ENCODE measurements at places on chromosomes 4 and X.

DNA sequence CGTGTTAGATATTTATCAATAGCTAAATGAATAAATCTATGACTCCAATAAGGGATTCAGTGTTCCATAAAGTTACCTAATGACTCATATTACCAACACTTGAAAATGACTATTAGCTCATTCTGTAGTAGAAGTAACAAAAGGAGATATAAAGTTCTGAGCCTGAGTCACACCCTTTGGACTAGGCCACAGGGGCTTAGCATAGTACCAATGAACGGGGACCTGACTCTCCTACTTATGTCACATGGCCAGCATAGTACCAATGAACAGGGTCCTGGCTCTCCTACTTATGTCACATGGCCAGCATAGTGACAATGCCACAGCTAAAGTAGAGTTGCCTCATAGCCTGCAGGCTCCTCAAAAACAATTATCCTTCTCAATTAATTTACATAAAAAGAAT lies 43.7 kb downstream of the MAGEB16 start:
- no peak for DNase-seq

- peak; percentile 23 for DNase-seq
These were observed 115.8 kb upstream of the FAT4 start for GRCh38 chr4:125198916-125199315.

GRCh38 chr4:48030470-48030869 lies 13.9 kb downstream of the NIPAL1 start:
- DNase-seq: no peak

- peak; percentile 47 for DNase-seq
These were observed 223.3 kb downstream of the COL25A1 start for GRCh38 chr4:109079201-109079600.

GRCh38 chrX:16589211-16589610 lies 60.7 kb upstream of the S100G start:
- DNase-seq: peak; percentile 70

DNA sequence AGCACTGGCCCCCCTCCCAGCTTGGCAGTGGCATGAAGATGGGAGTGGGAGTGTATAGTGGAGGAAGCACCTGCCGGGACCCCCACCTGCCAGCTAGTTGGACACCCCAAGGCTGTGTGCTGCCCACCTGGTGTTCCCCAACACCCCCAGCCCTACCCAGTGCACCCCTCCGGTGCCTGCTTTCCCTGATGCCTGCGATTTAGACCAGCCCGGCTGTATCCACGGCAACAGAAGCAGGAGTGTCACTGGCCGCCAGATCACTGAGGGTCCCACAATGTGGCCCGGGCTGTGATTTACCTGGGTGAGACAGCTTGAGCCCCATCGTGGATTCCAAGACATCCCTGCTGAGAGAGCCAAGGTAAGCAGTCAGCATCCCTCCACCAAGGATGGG lies 533 bp downstream of the GPR173 start:
- DNase-seq: no peak

GRCh38 chrX:8036914-8037313 lies 109.7 kb upstream of the PNPLA4 start:
- no peak for DNase-seq

- no peak for DNase-seq
These were observed 524.1 kb downstream of the TRIML1 start for GRCh38 chr4:188663369-188663768.

DNA sequence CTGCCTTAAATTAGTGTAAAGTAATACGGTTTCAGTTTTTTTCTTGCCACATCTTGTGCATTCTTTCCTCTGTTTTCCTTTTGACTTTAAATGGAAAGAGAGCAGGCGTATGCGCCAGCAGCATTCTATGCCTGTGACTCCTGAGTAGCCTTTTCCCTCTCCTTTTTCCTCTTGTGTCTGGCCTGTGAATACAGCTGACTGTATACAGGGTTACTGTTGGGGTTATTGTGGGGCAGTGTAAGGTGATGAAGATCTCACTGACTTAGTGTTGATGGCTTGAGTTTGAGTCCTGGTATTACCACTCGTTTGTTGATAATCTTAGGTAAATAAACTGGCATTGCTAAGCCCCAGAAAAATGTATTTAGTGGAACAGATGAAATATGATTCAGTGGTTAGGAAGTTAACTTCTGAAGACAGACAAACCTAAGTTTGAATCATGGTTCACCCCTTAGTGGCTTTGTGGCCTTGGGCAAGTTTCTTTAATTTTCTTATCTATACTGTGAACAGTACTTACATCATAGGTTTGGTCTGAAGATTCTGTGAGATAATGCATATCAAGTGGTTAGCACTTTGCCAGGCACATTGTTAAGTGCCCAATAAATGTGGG lies 105.1 kb downstream of the FNIP2 start:
- DNase-seq: peak; percentile 99

GRCh38 chr4:182873289-182873688 lies 43.9 kb downstream of the DCTD start:
- no peak for DNase-seq

- DNase-seq: peak; percentile 48
These were observed 12.8 kb upstream of the NSUN7 start for GRCh38 chr4:40736910-40737309.

DNA sequence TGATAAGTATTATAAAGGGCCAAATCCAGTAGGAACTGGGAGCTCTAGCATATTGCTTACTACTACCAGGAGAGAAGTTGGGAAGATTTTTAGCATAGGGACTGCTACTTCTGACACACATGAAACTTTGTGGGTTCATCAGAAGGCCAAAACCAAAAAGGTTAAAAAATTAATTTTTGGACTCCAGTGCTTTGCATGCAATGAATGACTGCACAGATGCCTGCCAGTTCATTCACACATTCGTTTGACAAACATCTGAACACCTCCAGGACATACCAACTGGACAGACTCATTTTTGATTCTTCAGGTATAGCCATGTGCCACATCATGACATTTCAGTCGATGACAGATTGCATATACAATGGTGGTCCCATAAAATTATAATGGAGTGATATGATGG lies 79.8 kb downstream of the MID1IP1 start:
- no peak for DNase-seq

- DNase-seq: peak; percentile 52
These were observed 126.5 kb downstream of the PTPN13 start for GRCh38 chr4:86720508-86721068.

- no peak for DNase-seq
These were observed 400.1 kb upstream of the NWD2 start for GRCh38 chr4:36844448-36844847.

DNA sequence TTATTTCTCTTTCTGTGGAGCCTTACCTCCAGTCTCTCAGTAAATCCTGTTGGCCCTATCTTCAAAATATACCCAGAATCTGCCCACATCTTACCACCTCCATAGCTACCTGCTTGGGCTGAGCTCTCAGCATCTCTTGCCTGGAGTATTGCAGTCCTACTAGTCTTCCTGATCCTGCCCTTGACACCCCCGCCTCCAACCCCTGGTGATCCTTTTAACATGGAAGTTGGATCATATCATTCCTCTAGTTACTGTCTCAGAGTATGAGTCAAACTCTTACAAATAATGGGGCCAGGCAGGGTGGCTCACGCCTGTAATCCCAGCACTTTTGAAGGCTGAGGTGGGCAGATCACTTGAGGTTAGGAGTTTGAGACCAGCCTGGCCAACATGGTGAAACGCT lies 43.1 kb upstream of the SETD7 start:
- DNase-seq: no peak

GRCh38 chrX:41475191-41475590 lies 28.0 kb downstream of the NYX start:
- no peak for DNase-seq

DNA sequence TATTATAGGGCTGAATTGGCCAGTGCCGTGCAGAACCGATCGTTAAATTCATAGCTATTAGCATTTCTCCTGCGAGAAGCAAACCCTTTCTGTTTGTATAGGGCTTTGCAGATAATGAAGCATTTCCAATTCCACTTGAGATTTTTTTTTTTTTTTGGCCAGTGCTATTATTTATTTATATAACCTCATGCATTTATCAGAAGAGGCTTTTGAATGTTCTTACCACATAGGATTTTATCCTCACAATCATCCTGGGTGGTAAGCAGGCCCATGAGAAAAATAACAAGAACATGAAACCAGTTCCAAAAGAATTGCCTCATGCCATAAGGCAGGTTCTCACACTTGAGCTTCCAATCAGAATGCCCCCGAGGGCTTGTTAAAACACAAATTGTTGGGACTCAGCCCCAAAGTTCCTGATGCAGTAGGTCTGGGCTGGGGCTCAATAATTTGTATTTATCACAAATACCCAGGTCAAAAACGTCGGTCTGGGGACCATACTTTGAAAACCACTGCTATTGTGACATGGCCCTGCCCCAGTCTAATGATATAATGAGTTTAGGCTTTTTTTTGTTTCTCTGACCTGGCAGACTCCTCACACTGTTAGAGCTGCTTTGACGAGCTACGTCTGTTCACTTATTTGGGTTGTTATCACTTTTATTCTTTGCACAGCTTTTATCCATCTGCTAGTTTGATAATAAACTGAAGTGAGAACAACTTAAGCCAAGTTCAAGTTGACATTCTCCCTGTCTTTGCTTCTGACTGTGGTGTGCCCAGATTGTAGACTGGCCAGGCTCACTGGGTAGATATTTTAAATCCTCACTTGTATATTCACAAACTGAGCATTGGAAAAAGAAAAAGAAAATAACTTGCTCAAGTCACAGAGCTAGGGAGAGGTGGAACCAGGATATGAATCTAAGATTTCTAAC lies 20.1 kb downstream of the SUPT20HL1 start:
- DNase-seq: no peak

DNA sequence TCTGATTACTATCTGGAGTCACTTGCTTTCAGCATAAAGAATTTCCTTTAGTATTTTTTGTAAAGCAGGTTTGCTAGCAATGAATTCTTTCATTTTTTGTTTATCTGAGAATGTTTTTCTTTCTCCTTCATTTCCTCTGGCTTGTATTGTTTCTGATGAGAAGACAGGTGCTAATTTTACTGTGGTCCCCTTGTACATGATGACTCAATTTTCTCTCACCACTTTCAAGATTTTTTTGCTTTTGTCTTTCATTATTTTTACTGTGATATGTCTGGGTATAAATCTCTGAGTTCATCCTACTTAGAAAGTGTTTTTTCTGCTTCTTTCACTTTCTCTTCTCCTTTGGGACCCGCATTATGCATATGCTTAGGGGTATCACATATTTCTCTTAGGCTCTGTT lies 62.6 kb downstream of the PKD2 start:
- DNase-seq: no peak

DNA sequence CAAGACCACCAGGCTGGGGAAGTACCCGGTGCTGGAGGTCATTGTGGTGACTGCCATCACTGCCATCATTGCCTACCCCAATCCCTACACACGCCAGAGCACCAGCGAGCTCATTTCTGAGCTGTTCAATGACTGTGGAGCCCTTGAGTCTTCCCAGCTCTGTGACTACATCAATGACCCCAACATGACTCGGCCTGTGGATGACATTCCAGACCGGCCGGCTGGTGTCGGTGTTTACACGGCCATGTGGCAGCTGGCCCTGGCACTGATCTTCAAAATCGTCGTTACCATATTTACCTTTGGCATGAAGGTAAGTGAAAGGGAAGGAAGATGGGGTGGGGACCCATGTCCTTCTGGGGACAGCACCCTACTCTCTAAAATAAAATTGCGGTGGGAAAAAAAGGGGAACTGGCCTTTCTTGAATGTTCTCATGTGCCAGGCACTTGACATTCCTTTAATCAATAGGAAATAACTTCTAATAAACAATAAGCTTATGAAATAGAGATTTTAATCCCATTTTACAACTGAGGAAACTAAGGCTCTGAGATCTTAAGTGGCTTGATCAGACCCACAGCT lies 51.6 kb downstream of the CLCN4 start:
- no peak for DNase-seq

GRCh38 chr4:138078253-138078652 lies 163.9 kb downstream of the SLC7A11 start:
- DNase-seq: peak; percentile 6

DNA sequence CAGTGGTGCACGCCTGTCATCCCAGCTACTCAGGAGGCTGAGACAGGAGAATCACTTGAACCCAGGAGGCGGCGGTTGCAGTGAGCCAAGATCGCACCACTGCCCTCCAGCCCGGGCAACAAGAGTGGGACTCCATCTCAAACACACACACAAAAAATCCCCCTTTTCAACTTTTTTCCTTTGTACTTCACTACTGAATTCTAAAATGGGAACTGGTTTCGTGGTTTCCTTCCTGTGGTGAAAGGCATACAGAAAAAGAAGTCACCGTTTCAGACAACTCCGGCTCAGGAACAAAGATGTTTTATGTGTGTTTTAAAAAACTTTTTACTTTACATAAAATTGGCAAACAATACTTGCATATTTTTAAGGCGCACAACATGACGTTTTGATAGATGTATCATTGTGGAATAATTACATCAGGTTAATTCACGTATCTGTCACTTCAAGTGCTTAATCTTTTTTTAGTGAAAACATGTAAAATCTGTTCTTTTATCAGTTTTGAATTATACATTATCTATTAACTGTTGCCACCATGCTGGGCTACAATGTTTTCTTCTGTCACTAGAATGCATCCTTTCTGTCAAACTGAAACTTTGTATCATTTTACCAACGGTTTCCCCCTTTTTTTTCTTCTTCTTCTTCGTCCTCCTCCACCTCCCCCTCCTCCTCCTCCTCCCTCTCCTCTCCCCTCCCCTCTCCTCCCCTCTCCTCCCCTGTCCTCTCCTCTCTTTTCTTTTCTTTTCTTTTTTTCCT lies 186.0 kb downstream of the CRLF2 start:
- DNase-seq: no peak

DNA sequence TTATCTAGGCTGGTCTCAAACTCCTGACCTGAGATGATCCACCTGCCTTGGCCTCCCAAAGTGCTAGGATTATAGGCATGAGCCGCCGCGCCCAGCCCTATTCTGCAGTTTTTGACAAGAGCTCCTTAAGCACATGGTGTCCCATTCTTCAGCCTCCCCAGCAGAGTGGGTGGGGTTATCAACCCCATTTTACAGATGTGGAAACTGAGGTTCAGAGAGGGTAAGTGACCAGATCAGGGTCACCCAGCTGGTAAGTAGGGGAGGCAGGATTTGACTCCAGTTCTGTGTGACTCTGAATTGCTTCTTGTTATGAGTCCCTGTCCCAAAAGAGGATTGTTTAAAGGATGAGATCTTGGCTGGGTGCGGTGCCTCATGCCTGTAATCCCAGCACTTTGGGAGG lies 14.5 kb downstream of the MAN2B2 start:
- DNase-seq: no peak

- DNase-seq: peak; percentile 85
These were observed 361.2 kb downstream of the PCDH7 start for GRCh38 chr4:31081366-31081765.
